MCF 10A (cell line): ENCODE measurements at places on chromosomes 3 and 15. TPM values are rescaled to one million over a fixed set of nuclear protein-coding genes. Genes with fewer than 3 reads are reported as not detected.

GRCh38 chr15:52419494-52419893 lies 109.2 kb downstream of the MYO5A start:
- H3K4me3 ChIP-seq: no peak overlapping the region
- H3K27me3 ChIP-seq: no peaks in the 10 kb centered on the region
- no peak overlapping the region for H3K27ac ChIP-seq
- no peaks in the 10 kb centered on the region for H3K4me1 ChIP-seq
- H3K36me3 ChIP-seq: peaks cover 7% of the 10 kb centered on the region
- DNase-seq: no peak

DNA sequence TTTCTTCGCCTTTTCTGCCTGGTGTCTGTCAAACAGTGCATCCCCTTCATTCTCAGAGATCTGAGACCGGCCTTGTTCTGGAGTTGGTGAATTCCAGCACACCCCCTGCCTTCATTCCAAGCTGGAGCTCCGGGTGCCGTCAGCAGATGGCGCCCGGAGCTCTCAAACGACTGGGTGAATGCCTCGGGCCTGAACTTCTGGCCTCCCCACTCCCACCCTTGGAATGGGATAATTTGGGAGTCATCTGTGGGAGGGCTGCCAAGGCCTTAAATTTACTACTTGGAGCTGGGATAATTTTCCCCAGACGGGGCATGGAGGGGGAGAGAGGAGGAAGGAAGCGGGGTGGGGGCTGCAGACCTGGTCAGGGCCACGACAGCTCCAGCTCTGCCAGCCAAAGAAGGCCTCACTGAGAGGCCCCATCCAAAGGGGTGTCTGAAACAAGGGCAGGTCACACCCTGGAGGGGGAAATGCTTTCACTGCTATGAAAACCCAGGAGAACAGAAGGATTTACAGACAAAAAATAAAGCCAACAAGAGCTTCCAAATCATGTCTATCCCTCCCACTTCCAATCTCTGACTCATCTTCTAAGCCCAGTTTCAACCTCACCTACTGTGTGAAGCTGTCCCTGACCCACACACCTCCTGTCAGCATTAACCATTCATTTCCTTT lies 187.9 kb downstream of the OPA1 start:
- peak overlapping the region; percentile 88 for H3K27ac ChIP-seq
- H3K27me3 ChIP-seq: peaks cover 10% of the 10 kb centered on the region
- no peak overlapping the region for H3K4me3 ChIP-seq
- H3K4me1 ChIP-seq: peaks cover 35% of the 10 kb centered on the region

DNA sequence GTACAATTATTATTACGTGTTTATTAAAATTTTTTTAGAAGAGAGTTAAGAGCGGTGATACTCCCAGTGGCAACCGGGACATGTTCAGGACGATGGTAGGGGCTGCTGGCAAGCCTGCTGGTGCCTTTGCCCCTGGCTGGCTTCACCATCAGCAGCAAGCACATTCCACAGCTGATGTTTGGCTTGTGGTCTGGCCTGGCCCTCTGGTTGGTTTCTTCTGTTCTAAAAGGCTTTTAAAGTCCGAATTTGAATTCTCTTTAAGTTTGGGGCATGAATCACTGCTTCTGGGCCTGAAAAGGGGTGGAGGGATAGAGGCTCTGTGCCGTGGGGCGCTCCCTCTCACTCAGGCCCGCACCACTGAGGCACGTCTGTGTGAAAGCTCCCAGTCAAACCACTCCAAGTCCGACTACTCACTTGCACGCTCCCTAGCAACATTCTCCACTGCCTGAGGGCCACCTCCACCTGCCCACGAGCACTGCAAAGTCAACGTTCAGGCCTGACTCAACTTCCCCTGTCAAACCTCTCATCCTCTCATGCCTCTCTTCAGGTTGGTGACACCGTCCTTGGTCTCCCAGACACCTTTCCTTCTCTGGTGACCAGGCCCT lies 10.1 kb downstream of the ITGA11 start:
- no peaks in the 10 kb centered on the region for H3K4me1 ChIP-seq
- no peaks in the 10 kb centered on the region for H3K27me3 ChIP-seq
- H3K27ac ChIP-seq: no peak overlapping the region
- no peaks in the 10 kb centered on the region for H3K36me3 ChIP-seq

DNA sequence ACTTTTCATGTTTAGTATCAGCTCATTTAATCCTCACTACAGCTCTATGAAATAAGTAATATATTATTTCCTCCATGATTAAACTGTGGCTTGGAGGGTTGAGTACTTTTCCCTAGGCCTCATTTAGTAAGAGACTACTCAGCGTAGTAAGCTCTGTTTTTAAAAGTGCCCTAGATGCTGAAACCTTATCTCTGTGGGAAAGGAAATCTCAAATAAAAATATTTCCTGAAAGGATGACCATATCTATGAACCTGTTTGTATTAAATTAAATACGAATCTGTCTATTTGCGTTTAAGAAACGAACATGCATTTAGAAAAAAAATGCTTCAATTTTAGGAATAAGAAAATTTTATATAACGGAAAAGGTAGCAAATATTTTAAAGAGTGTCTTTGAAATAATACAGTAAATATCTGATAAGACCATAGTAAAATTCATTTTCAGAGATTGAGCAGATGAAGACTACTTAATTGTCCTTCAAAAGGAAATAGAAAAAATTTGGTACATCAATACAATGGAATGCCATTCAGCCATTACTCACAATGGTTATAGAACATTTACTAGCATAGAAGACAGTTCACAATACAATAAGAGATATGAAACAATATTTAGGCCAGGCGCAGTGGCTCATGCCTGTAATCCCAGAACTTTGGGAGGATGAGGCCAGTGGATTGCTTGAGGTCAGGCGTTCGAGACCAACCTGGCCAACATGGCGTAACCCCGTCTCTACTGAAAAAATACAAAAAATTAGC lies 56.2 kb downstream of the ATG7 start:
- H3K27ac ChIP-seq: no peak overlapping the region
- DNase-seq: no peak
- peaks cover 63% of the 10 kb centered on the region for H3K36me3 ChIP-seq

DNA sequence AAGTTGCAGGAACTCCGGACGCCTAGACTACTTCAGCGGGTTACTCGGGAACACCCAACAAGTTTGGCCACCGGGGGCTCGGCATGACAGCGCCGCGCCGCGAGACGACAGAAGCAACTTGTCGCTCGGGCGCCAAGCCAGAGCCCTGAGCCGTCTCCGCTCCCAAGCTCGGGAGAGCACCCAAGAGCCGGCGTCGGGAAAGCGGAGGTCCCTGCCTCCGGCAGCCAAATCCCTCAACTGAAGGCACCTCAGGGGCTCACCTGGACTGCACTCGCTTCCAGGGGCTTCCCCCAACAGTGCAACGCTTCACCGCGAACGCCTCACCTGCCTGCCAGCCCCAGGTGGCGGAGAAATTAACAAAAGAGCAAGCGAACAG lies 640 bp downstream of the MB21D2 start:
- H3K27me3 ChIP-seq: no peaks in the 10 kb centered on the region
- peak overlapping the region; percentile 35 for H3K27ac ChIP-seq
- H3K4me1 ChIP-seq: peaks cover 22% of the 10 kb centered on the region
- H3K4me3 ChIP-seq: peak overlapping the region; percentile 85
- H3K36me3 ChIP-seq: no peaks in the 10 kb centered on the region
- DNase-seq: peak; percentile 63

- H3K27ac ChIP-seq: no peak overlapping the region
- H3K36me3 ChIP-seq: no peaks in the 10 kb centered on the region
- no peak overlapping the region for H3K4me3 ChIP-seq
- no peaks in the 10 kb centered on the region for H3K4me1 ChIP-seq
These were observed 17.3 kb downstream of the FGD5 start for GRCh38 chr3:14836049-14836468.

DNA sequence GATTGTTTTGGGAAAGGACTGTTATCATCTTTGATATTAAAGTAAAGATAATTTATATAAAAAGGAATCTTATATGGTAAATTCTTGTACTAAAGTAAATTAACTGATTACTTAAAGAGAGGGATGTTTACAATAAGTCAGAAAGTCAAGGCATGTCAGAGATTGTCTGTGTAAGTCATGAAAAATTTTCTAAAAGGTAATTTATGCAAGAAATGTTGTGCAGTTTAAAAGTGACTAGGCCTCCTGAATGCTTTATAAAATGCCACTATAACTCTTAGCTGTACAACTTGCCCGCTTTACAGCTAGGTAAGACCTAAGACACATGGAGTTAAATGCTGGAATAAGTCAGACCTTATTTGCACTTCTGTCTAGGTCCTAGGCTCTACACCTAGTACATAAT lies 692.9 kb downstream of the GBE1 start:
- H3K4me1 ChIP-seq: no peaks in the 10 kb centered on the region
- no peak overlapping the region for H3K4me3 ChIP-seq
- peaks cover 9% of the 10 kb centered on the region for H3K27me3 ChIP-seq
- peaks cover 6% of the 10 kb centered on the region for H3K36me3 ChIP-seq

GRCh38 chr15:80660119-80660518 lies 35.0 kb upstream of the ABHD17C start:
- H3K27ac ChIP-seq: no peak overlapping the region
- peak; percentile 63 for DNase-seq
- H3K36me3 ChIP-seq: no peaks in the 10 kb centered on the region
- H3K4me1 ChIP-seq: peaks cover 17% of the 10 kb centered on the region

GRCh38 chr3:192861972-192862371 lies 55.7 kb downstream of the MB21D2 start:
- no peak overlapping the region for H3K27ac ChIP-seq
- H3K36me3 ChIP-seq: no peaks in the 10 kb centered on the region
- no peak for DNase-seq
- H3K4me3 ChIP-seq: no peak overlapping the region
- H3K27me3 ChIP-seq: no peaks in the 10 kb centered on the region

DNA sequence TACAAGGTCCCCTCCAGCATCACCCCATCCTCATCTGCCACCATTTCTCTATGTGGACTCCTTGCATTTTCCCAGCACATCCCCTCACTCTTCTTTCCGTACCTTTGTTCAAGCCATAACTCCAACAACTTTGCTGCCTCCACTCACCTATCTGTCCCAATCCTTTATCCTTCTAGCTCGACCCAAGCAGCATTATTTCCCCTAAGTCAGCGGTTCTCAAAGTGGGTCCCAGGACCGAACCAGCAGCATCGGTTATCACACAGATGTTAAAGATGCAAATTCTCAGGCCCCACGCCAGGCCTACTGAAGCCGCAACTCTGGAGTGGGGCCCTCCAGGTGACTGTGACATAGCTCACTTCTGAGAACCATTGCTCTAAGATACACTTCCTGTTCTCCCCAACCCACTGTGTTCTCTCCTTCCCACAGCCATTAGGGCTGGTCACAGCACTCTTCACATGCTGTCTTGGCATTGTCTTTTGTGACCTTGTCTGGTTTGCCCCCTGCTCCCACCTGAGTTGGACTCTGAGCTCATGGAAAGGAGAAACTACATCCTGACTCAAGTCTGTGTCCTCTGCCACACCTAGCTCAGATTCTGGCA lies 56.2 kb downstream of the AAGAB start:
- no peak overlapping the region for H3K27ac ChIP-seq
- DNase-seq: no peak
- no peaks in the 10 kb centered on the region for H3K27me3 ChIP-seq
- no peaks in the 10 kb centered on the region for H3K4me1 ChIP-seq
- no peak overlapping the region for H3K4me3 ChIP-seq

DNA sequence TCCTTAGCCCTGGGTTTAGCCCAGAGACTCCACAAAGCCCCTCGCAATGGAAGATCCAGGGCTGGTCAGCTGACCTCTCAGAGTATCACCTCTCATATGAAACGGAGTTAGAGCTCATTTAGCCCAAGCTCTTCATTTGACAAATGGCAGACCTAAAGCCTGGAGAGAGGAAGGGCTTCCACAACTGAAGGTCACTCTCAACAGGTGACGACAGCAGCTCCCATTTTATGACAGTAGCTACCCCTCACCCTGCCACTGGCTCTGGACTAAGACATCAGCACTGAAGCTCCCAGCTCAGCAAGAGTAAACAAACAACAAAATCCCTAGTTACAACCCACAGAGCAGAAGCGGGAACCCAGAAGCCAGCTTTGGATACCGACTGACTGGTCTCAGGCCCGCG lies 33.7 kb downstream of the TLE3 start:
- H3K4me3 ChIP-seq: no peak overlapping the region
- H3K27me3 ChIP-seq: no peaks in the 10 kb centered on the region
- H3K36me3 ChIP-seq: peaks cover 22% of the 10 kb centered on the region
- H3K27ac ChIP-seq: no peak overlapping the region

DNA sequence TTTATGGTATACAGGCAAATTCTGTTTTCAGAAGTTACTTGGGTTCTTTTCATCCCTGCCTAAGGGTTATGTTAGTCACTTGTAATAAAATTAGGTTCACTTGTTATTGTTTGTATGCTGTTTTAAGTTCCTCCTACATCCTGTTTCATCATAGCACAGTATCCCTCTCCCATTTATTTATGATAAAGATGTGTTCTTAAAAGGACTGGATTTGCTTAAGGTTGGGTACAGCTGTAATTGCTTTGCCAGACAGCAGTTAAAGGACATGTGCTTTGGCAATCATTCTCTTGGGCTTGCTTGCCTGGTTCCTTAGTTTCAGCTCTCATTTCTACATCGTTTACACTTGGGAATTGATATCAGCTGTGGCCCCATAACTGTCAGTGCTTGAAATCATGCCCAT lies 11.7 kb downstream of the ATP2C1 start:
- H3K4me1 ChIP-seq: peaks cover 20% of the 10 kb centered on the region
- H3K36me3 ChIP-seq: no peaks in the 10 kb centered on the region
- peak overlapping the region; percentile 10 for H3K27ac ChIP-seq
- peak; percentile 25 for DNase-seq
- no peaks in the 10 kb centered on the region for H3K27me3 ChIP-seq

GRCh38 chr3:195877136-195877715 lies 31.1 kb downstream of the TNK2 start:
- H3K27me3 ChIP-seq: no peaks in the 10 kb centered on the region
- H3K27ac ChIP-seq: peak overlapping the region; percentile 40
- peaks cover 32% of the 10 kb centered on the region for H3K36me3 ChIP-seq
- no peak overlapping the region for H3K4me3 ChIP-seq
- no peak for DNase-seq

- no peaks in the 10 kb centered on the region for H3K27me3 ChIP-seq
- H3K4me3 ChIP-seq: no peak overlapping the region
- DNase-seq: no peak
- H3K36me3 ChIP-seq: no peaks in the 10 kb centered on the region
- no peak overlapping the region for H3K27ac ChIP-seq
These were observed 19.5 kb downstream of the XXYLT1 start for GRCh38 chr3:195251336-195252065.

DNA sequence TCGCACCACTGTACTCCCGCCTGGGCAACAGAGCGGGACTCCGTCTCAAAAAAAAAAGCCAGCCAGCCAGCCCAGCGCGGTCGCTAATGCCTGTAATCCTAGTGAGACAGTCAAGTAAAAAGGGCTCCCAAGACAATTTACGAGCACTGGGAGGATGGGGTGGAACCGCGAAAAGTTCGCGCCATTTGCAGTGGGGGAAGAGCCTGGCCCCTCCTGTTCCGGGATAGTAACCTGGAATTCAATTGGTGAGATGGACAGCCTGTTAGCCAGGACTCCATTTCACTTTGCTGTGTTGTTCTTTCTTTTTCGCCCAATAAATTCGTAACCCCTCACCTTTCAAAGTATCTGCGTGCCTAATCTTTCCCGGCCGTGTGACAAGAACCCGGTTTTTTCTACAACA lies 19.5 kb downstream of the SLC4A7 start:
- H3K4me3 ChIP-seq: no peak overlapping the region
- H3K27me3 ChIP-seq: no peaks in the 10 kb centered on the region
- H3K4me1 ChIP-seq: peaks cover 7% of the 10 kb centered on the region

The DCLK3 gene
- not detected in 2 replicates for total RNA-seq

The IQCH gene
- total RNA-seq: 4.4 and 5.0 TPM in 2 replicates

The IMPG2 gene
- total RNA-seq: 0.26 and 0.37 TPM in 2 replicates

The GPR27 gene
- 4.4 and 6.3 TPM in 2 replicates for total RNA-seq
